ENCODE measurements at places on chromosomes 4 and X.

GRCh38 chr4:89266128-89266527 lies 41.5 kb downstream of the GPRIN3 start:
- no peak for DNase-seq

- DNase-seq: no peak
These were observed 239.4 kb upstream of the CTSO start for GRCh38 chr4:156193106-156193505.

DNA sequence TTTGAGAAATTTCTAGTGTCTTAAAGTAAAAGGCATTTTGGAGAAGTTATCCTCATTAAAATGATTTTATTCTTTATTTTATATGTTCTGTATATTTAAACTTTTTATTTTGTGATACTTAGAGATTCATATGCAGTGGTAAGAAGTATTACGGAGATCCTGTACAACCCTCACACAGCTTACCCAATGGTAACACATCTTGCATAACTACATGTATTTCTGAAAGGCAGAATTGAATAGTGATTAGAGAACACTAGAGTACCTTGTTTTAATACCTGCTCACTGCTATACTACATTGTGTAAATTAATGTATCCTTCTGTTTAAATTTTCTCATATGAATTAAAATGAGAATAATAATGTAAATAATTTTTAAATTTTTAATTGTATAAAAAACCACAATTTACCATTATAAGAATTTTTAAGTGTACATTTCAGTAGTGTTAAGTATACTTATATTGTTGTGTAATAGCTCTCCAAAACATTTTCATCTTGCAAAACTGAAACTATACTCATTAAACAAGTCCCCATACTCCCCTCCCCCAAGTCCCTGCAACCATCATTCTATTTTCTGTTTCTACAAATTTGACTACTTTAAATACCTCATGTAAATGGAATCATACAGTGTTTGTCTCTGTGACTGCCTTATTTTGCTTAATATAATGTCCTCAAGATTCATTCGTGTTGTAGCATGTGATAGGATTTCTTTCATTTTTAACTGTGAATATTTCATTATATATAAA lies 45.4 kb downstream of the INTS12 start:
- DNase-seq: no peak

DNA sequence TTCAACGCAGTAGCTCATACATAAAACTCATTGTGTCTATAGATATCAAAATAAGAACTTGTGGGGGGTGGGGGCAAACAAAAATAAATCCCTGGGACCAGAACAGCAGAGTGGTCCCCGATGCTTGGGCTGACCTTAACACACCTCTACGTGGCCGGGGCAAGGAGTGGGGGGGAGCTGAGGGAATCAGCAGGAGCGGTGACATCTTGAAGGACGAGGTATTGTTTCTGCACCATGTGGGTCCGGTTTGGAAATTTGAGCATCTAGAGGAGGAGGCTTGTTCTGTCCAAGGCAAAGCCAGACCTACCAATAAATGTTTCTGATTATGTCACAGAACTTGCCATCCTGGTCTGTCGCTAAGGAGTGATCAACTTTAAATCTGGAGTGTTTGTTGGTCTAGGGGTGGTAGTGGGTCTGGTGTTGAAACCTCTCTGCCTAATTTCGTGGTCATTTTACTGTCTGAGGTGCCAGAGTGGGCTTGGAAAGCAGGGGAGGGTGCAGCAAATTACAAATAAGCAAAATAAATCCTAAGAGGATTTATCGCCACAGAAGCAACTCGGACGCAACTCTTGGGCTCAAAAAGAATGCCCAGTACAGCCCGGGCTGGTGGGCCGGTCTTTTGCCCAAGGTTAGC lies 774 bp upstream of the RAPGEF2 start:
- no peak for DNase-seq

- DNase-seq: no peak
These were observed 31.7 kb downstream of the USP9X start for GRCh38 chrX:41116948-41117347.

Data from activated T-helper 1 cell treated with Interleukin-2 at 50 U/mL for 16 hours (primary cell).